ENCODE measurements at places on chromosomes 2 and 18.

DNA sequence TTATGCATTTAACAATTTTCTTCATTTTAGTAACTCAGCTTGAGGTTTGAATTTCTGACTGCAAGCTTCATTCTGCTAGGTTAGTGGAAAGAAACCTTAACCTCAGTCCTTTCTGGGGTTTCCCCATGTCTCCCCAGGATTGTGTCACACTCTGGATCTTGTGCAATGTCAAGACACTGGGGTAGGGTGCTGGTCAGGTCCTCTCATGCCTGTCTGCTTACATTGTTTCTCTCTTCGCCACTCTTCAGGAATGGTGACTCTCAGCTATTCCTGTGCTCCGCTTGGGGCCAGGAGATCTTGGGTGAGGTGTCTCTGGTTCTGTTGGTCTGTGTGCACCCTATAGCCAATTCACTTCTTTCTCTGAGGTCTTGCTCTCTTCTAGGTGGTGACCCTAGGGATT, 23.9 kb downstream of the CTLA4 start:
- DNase-seq, result no peak

- DNase-seq, result no peak
These were observed 4.1 kb downstream of the ITGA6 start for GRCh38 chr2:172431463-172431862.

DNA sequence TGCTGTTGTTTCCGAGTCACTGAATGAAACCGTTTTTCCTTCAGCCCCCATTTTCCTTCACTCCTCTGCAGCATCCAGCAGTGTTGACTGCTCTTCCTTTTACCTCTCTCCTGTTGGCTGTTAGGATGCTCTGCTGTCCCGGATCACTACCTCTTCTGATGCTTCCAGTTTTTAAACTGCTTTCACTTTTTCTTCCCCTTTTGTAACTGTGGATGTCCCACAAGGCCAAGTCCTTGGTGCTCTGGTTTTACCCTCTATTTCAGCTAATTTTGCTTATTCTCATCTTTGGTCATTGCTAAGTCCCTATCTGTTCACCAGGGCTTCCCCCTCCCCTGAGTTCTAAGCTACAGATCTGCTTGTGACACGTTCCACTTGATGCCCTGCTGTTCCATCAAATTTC, 39.4 kb upstream of the MAP4K3 start:
- DNase-seq, result no peak

- DNase-seq, result peak; percentile 19
These were observed 53.8 kb upstream of the ASB18 start for GRCh38 chr2:236317938-236318396.

DNA sequence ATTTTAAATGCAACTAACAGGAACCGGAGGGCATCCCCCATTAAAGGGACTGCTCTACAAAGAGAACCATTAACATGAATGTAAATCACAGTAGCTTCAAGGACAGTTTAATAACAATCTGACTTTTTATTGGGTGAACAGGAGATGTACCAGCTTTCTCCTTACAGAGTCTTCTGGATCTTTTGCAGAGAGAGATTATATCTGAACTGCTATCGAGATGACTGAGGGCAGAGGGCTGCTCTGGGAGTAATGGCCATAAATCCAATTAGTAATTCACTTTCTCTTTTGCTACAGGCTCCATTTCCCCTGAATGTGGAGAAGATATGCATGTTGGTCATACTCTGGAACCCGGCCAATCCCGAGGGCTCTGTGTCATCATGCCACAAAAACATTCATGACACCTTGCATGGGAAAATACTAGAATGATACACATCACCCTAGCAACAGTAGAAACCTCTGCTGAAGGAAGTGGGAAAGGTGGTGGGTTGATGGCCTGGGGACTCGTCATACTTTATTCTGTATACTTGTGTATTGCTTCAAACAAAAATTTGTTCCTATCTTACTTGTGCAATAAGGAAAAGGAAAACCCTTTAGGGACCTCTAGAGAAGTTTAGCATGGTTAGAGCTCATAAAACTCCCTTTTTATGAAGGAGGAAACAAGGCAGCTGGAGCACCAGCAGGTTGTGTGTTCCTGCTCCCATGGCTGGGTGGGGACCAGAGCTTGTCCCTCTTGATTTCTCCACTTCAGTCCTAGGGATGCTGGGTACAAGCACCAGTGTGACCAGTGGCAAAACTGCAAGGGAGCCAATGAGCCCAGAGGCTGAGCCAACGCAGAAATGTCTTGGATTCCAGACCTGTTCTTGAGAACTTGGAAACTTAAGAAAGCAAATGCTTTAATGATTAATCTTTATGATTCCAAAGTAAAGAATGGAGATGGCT, 26.0 kb downstream of the CTAGE1 start:
- DNase-seq, result no peak

DNA sequence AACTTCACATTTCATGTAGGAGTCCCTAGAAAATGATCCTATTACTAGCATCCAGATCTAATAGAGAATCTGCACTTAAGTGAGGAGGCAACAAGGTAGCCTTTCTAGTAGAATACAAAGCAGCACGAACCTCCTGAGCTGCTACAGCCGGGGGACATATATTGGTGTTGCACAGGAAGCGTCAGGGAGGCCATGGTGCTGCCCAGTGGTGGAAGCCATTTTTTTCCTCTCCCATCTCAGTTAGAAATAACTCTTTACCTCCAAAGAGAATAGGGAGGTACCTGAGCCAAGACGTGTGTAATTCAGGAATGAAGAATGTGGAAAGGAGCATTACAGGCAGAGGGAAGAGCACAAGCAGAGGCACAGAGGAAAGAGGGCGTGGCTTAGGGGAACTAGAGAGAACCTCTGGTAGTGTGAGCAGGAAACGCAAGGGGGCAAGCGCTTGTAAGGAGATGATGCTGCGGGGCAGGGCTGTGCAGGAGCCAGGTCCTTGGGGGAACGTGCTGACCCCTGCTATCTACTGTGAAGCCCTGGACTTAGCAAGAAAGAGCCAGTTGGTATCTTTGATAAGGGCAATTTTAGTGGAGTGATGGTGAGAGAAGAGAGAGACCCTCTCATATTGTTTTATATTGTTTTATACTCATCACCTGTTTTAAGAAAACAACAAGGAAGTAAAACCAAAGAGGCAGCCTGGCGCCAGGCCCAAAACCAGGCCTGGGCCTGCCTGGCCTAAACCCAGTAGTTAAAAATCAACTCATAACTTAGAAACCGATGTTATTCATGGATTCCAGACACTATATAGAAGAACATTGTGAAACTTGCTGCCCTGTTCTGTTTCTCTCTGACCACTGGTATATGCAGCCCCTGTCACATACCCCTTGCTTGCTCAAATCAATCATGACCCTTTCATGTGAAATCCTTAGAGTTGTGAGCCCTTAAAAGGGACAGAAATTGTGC, 50.0 kb upstream of the TTC39C start:
- DNase-seq, result no peak

- no peak for DNase-seq
These were observed 278.0 kb upstream of the DSEL start for GRCh38 chr18:67794521-67794920.

GRCh38 chr2:205835251-205835791, 153.0 kb downstream of the NRP2 start:
- no peak for DNase-seq

- DNase-seq, result peak; percentile 88
These were observed 27.0 kb downstream of the SKA1 start for GRCh38 chr18:50401888-50402287.

DNA sequence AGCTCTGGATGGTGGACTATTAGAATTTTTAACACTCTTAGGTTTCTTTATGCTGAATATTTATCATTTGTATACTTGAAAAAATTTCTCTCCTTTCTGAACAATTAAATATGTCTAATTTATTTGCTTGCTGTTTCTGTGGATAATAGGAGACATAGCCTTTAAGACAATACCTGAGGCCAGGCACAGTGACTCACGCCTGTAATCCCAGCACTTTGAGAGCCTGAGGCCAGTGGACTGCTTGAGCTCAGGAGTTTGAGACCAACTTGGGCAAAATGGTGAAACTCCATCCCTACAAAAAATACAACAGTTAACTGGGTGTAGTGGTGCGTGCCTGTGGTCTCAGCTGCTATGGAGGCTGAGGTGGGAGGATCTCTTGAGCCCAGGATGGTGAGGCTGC, 54.7 kb downstream of the FAM117B start:
- DNase-seq, result no peak

- no peak for DNase-seq
These were observed 40.2 kb downstream of the SOCS6 start for GRCh38 chr18:70329071-70329470.

- DNase-seq, result no peak
These were observed 8.0 kb downstream of the CTDSP1 start for GRCh38 chr2:218407717-218408116.

DNA sequence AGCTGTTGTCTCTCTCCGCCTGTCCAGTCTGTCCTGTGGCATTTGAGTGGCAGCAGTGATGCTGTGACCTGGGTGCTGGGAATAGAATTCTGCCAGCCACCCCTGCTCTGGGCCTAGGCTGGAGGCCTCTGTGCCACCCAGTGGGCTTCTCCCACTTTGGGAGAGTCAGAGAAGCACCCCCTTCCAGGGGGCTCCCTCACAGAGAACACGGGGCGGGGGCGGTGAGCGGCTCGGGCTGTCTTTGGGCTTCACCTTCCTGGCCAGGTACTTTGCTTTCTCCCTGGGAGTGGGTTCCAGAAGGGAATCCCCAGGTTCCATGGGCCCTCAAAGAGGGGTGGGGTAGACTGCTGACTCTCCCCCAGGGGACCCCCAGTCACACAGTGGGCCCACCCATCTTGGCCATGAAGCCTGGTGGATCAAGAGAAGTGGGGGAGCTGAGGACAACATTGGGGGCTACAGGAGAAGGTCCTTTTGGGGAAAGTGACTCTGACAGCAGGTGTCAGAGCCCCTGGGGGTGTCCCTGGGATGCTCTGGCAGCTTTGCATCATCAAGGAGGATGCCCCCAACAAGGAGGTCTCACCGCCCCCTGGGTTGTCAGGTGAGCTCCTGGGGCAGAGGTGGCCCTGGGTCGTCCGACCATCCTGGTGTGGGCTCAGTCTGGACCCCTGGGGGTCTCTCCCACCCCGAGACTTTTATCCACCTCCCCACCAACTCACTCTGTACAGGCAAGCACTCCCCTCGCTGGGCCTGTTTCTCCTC, 18.8 kb upstream of the BOK start:
- no peak for DNase-seq

DNA sequence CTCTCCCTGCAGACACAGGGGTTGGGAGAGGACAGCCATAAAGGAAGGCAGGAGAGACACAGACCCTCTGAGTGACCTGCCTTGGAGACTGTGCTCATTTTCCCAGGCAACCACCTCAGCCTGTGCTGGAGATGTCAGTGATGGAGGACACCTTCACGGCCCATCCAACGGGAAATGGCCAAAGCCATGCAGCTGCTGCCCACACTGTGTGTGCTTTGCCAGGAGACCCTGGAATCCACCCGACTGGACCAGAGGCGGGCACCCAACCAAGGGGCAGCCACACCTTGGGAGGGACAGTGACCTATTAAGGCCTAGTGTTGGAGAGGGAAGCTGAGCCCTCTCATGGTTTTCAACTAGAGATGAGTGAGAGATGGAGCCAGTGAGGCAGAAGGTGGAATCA, 192.5 kb downstream of the SMAD2 start:
- DNase-seq, result no peak

DNA sequence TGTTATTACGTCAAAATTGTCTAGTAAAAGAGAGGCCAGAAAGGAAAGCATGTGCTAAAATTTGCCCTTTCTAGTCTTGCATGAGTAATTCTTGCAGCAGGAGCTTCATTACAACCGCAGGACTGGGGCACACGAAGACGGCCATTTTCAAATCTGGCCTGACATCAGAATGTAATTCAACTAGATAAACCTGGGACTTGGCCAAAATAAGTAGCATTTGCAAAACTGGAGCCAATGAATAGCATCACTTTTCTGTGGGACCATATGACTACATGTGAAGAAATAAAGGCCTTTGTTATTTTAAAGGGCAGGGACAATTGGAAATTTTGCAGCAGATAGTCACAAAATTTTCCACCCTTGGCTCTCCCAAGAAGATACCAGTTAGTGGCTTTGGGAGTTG, 3.0 kb upstream of the FZD7 start:
- DNase-seq, result no peak

DNA sequence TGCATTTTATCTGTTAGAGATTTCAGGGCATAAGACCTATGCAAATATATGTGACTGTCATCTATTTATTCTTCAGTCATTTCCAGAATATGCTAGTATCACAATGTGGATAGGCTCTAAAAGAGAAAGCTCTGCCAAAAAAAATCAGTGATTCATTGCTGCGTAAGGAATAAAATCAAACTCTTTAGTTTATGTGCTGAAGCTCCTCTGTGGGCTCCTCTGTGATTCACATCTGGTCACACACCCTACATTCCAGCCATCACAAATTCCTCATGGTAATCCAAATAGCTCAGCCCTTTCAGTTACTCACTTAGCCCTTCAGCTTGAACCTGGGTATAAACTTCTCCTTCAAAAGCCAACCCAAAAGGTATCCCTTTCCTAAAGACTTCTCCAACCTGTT, 21.4 kb downstream of the DLGAP1 start:
- no peak for DNase-seq

DNA sequence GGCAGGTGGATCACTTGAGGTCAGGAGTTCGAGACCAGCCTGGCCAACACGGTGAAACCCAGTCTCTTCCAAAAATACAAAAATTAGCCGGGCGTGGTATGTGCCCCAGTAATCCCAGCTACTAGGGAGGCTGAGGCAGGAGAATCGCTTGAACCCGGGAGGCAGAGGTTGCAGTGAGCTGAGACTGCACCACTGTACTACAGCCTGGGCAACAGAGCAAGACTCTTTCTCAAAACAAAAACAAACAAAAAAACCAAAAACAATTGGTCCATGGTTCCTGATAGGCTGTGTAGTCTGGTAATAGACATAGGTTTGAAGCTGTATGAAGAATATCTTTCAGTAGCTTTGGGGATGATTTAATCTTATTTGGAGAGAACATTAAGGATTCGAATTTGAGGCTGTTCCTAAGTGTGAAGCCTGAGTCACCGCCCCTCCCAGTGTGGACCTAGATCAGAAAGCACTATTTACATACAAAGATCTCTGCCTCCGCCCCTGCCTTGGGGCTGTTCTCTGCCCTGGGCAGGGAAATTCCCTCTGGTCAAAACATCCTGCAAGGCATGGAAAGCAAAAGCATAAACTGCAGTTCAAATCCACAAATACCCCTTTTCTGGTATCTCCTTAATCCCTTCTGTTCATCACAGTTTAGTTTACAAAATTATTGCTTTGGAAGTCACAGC, 52.8 kb upstream of the PMAIP1 start:
- no peak for DNase-seq

DNA sequence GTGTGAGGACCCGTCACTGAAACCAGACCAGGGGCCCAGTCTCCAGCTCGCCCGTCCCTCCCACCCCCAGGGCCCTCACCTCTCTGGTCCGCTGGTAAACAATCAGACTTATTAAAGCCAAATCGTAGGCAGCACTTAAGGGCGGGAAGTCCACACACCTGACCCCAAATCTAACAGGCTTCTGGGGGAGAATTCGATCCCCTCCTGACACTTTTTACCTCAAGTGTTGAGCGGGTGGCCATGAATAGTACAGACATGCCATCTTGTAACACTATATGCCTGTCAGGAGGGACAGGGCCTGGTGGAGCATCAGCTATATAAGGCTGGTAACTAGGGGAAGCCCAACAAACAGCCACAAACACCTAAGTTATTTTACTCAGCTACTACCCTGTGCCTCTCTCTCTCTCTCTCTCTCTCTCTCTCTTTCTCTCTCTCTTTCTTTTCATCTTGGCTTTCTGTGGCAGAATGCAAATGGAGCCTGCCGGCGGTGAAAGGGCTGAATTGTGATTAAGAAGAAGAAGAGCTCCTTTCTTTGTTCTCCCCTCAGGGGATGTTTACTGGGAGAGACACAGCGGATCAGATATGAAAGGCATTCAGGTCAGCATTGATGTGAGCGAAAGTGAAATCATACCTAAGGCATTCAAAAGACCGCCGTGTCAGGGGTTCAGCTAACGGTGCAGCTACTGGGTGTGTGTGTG, 9.5 kb downstream of the ZEB2 start:
- DNase-seq, result no peak

GRCh38 chr2:47488870-47489584, 86.1 kb downstream of the MSH2 start:
- DNase-seq, result no peak

All from NCI-H1105 (cell line).